Gastrocnemius medialis (tissue), 4 donors: ENCODE measurements at places on chromosomes 4 and X. TPM values are rescaled to one million over a fixed set of nuclear protein-coding genes. Genes with fewer than 3 reads are reported as not detected.
A peak's percentile ranks its signal among the peaks of the same experiment; 100 is the strongest.

GRCh38 chrX:74246524-74246923 is 57.5 kb upstream of the ZCCHC13 start:
- DNase-seq = no peak
- no peaks in the 10 kb centered on the region for H3K36me3 ChIP-seq
- H3K27ac ChIP-seq = peak overlapping the region; percentile 61
- no peak overlapping the region for H3K4me3 ChIP-seq
- peaks cover 9% of the 10 kb centered on the region for H3K4me1 ChIP-seq

DNA sequence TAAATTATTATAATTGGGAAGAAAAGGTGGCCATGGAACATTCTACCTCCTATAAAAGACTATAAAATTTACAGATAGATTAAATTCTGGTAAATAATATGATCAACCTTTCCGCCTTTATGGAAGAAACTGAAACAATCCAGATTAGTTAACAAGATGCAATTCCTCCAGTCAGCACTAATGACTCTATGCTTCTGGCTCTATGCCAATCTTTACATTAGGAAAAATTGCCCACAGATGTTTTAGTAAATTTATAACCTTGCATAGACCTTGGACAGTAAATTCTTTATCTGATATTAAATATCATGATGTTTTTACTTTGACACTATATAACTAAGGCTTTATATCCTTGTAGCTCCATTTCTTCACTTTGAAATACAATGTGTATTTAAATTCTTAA is 2302.5 kb downstream of the ARAP2 start:
- H3K4me1 ChIP-seq = no peaks in the 10 kb centered on the region
- no peak overlapping the region for H3K4me3 ChIP-seq
- H3K36me3 ChIP-seq = no peaks in the 10 kb centered on the region
- DNase-seq = no peak
- H3K27me3 ChIP-seq = no peaks in the 10 kb centered on the region
- no peak overlapping the region for H3K27ac ChIP-seq

- no peak overlapping the region for H3K27ac ChIP-seq
- no peak overlapping the region for H3K4me3 ChIP-seq
- H3K4me1 ChIP-seq = no peaks in the 10 kb centered on the region
- no peaks in the 10 kb centered on the region for H3K27me3 ChIP-seq
- no peak for DNase-seq
- H3K36me3 ChIP-seq = no peaks in the 10 kb centered on the region
These were observed 81.2 kb downstream of the SPCS3 start for GRCh38 chr4:176400816-176401461.

- H3K4me1 ChIP-seq = no peaks in the 10 kb centered on the region
- no peaks in the 10 kb centered on the region for H3K27me3 ChIP-seq
- no peaks in the 10 kb centered on the region for H3K36me3 ChIP-seq
- H3K4me3 ChIP-seq = no peak overlapping the region
These were observed 9.3 kb downstream of the VGLL1 start for GRCh38 chrX:136541294-136541693.

- no peak overlapping the region for H3K4me3 ChIP-seq
- DNase-seq = no peak
- H3K36me3 ChIP-seq = no peaks in the 10 kb centered on the region
- H3K4me1 ChIP-seq = no peaks in the 10 kb centered on the region
These were observed 32.1 kb downstream of the CCKAR start for GRCh38 chr4:26458157-26458561.

- H3K36me3 ChIP-seq = no peaks in the 10 kb centered on the region
- H3K27me3 ChIP-seq = no peaks in the 10 kb centered on the region
- H3K4me3 ChIP-seq = no peak overlapping the region
- DNase-seq = no peak
These were observed 16.7 kb downstream of the RBMX start for GRCh38 chrX:136863826-136864225.

DNA sequence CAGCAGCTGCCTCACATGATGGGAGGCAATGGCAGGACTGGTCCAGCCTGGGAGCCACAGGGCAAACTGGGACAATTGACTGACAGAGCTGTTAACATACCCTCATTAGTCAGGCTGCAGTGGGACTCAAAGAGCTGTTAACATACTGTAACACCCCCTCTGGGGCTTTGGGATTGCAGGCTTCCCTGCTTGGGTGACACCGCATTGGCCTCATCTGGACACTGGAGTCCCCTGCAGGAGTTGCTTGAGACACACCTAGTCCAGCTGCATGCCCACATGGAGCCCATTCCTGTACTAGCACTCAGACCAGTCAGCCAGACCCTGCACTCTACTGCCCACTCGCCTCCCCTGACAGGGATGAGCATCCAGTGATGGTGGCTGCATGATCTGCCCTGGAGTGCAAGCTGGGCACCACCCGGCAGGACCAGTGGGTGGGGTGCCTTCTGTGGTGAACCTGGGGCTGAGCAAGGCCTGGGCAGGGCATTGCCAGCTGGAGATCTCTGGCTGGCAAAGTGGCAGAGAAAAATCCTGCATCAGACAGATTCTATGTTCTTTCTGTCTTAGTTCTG is 138.8 kb downstream of the DTHD1 start:
- no peak overlapping the region for H3K27ac ChIP-seq
- H3K4me3 ChIP-seq = no peak overlapping the region
- H3K4me1 ChIP-seq = no peaks in the 10 kb centered on the region
- no peak for DNase-seq

- H3K4me3 ChIP-seq = no peak overlapping the region
- H3K27ac ChIP-seq = no peak overlapping the region
- no peak for DNase-seq
- H3K4me1 ChIP-seq = no peaks in the 10 kb centered on the region
These were observed 270.4 kb downstream of the LDB2 start for GRCh38 chr4:16627999-16628398.

- no peaks in the 10 kb centered on the region for H3K36me3 ChIP-seq
- no peak for DNase-seq
- H3K4me1 ChIP-seq = peaks cover 9% of the 10 kb centered on the region
- no peak overlapping the region for H3K27ac ChIP-seq
These were observed 207.1 kb downstream of the SOWAHB start for GRCh38 chr4:76690906-76691275.

- H3K27ac ChIP-seq = no peak overlapping the region
- no peaks in the 10 kb centered on the region for H3K4me1 ChIP-seq
- no peak overlapping the region for H3K4me3 ChIP-seq
- H3K36me3 ChIP-seq = no peaks in the 10 kb centered on the region
- H3K27me3 ChIP-seq = no peaks in the 10 kb centered on the region
- DNase-seq = no peak
These were observed 29.0 kb upstream of the MOB1B start for GRCh38 chr4:70873216-70873615.

- H3K27me3 ChIP-seq = no peaks in the 10 kb centered on the region
- H3K4me3 ChIP-seq = no peak overlapping the region
- no peaks in the 10 kb centered on the region for H3K36me3 ChIP-seq
- H3K4me1 ChIP-seq = peaks cover 37% of the 10 kb centered on the region
These were observed 14.8 kb downstream of the ADGRA3 start for GRCh38 chr4:22500831-22501714.

DNA sequence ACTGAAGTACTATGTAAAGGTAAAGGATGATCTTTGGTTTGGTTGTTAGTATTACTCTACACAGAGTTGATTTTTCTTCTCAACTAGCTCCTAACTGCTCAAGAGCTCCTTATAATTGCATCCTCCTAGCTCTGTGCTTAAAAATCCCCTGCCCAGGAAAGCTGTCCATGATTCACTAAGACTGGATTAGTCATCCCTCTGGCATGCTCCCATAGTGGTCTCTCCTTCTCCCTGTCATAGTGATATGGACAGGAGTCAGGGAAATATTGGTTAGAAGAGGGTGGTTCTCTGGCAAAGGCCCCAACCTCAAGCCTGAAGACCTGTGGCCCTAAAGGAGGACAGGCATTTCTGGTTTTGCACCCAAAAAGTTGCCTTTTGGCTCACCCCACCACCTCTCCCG is 242.3 kb upstream of the KCNIP4 start:
- no peaks in the 10 kb centered on the region for H3K4me1 ChIP-seq
- no peaks in the 10 kb centered on the region for H3K36me3 ChIP-seq
- no peak overlapping the region for H3K4me3 ChIP-seq
- H3K27me3 ChIP-seq = no peaks in the 10 kb centered on the region

GRCh38 chrX:11319806-11320520 is 26.8 kb downstream of the AMELX start:
- DNase-seq = no peak
- H3K4me1 ChIP-seq = no peaks in the 10 kb centered on the region
- no peak overlapping the region for H3K27ac ChIP-seq
- H3K27me3 ChIP-seq = no peaks in the 10 kb centered on the region
- no peak overlapping the region for H3K4me3 ChIP-seq

DNA sequence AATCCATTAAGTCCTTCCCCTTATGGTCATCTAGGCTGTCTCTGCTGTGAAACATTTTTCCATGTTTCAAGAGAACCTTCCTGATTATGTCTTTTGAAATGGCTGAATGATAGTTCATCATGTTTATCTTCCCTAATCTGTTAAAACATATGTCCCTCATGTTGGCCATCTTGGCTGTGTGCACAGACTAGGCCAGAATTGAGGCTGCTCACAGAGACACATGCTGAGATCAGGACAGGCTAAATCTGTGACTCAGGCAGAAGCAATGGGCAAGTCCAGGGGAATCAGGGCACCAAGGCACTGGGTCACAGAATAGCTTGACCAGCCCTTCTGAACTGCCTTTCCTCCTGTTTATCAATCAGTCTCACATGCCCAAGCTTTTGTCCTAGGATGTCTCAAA is 78.3 kb downstream of the FHDC1 start:
- H3K27me3 ChIP-seq = no peaks in the 10 kb centered on the region
- DNase-seq = no peak
- no peak overlapping the region for H3K27ac ChIP-seq
- H3K4me3 ChIP-seq = no peak overlapping the region
- H3K36me3 ChIP-seq = no peaks in the 10 kb centered on the region

GRCh38 chr4:173556398-173557131 is 26.5 kb upstream of the HAND2 start:
- H3K4me1 ChIP-seq = no peaks in the 10 kb centered on the region
- H3K27ac ChIP-seq = no peak overlapping the region
- H3K27me3 ChIP-seq = no peaks in the 10 kb centered on the region
- DNase-seq = no peak

- H3K27ac ChIP-seq = no peak overlapping the region
- H3K4me3 ChIP-seq = no peak overlapping the region
- H3K36me3 ChIP-seq = no peaks in the 10 kb centered on the region
- no peaks in the 10 kb centered on the region for H3K4me1 ChIP-seq
These were observed 1989.8 kb upstream of the PCDH10 start for GRCh38 chr4:131159261-131159660.

DNA sequence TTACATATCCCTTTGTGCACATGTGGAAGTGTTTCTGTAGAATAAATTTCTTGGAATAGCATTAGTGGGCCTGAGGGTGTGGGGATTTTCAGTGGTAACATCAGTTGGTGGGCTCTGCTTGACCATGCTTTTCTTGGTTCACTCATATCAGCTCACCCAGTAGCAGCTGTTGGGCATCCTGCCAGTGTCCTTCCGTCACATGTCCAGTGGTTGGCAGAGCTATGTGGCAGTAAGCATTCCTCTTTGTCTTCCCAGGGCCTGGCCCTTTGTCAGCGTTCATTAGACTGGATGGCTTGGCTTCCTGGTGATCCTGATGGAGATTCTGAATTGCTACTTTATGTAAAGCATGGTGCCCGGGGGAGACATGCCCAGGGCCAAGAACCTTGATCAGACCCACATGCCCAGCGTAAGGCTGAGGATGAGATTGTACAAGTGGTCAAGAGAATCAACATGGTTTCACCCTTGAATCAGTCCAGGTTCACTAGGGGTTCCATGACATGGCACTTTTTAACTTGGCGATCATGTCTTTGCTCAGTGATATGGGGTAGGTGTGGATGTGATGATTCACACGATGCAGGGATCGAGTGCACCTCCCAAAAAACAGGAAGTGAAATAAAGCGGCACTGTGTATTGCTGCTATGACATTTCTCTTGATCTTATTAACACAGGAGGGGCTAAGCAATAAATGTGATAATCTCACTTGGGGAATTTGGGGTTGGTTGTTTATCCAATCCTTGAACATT is 72.1 kb upstream of the IGFBP7 start:
- no peak overlapping the region for H3K4me3 ChIP-seq
- H3K27ac ChIP-seq = no peak overlapping the region
- peak; percentile 23 for DNase-seq
- H3K4me1 ChIP-seq = no peaks in the 10 kb centered on the region
- no peaks in the 10 kb centered on the region for H3K27me3 ChIP-seq
- no peaks in the 10 kb centered on the region for H3K36me3 ChIP-seq

- H3K27ac ChIP-seq = no peak overlapping the region
- H3K4me3 ChIP-seq = no peak overlapping the region
- peaks cover 25% of the 10 kb centered on the region for H3K36me3 ChIP-seq
- no peaks in the 10 kb centered on the region for H3K27me3 ChIP-seq
- H3K4me1 ChIP-seq = no peaks in the 10 kb centered on the region
These were observed 13.3 kb downstream of the SPCS3 start for GRCh38 chr4:176333076-176333475.

MSL3 gene
- 22.8 TPM for total RNA-seq

RBM10 gene
- total RNA-seq = 19.9 TPM

DOCK11 gene
- total RNA-seq = 2.3 TPM

KLHL5 gene
- 10.9 TPM for total RNA-seq

ALPK1 gene
- 1.8 TPM for total RNA-seq

GLRA3 gene
- total RNA-seq = not detected

ANXA10 gene
- not detected for total RNA-seq

UNC5C gene
- total RNA-seq = 0.23 TPM

GPR119 gene
- total RNA-seq = not detected

SLC16A2 gene
- total RNA-seq = 2.2 TPM

NSUN7 gene
- total RNA-seq = not detected

ARHGAP6 gene
- 18.0 TPM for total RNA-seq

CCDC158 gene
- total RNA-seq = not detected
